ENCODE measurements at places on chromosomes 7 and 10. TPM values are rescaled to one million over a fixed set of nuclear protein-coding genes. Genes with fewer than 3 reads are reported as not detected.

The CFAP58 gene
- 0.19 TPM for total RNA-seq

The LBX1 gene
- not detected for total RNA-seq

The GRM3 gene
- total RNA-seq: not detected

GRCh38 chr10:11687779-11688447 lies 54.3 kb upstream of the ECHDC3 start:
- DNase-seq: no peak

The ELAPOR2 gene
- 2.6 TPM for total RNA-seq

GRCh38 chr7:49718760-49719159 lies 54.7 kb upstream of the VWC2 start:
- DNase-seq: no peak

The PLPP4 gene
- not detected for total RNA-seq

Data from pancreas (tissue), 10 donors.